Activated CD4-positive, alpha-beta T cell treated with anti-CD3 and anti-CD28 coated beads for 36 hours (primary cell): ENCODE measurements at places on chromosomes 1 and 21. TPM values are rescaled to one million over a fixed set of nuclear protein-coding genes. Genes with fewer than 3 reads are reported as not detected.

Gene INTS11
- 151 TPM for total RNA-seq

Gene VPS45
- 20.6 TPM for total RNA-seq

GRCh38 chr1:115063228-115063901, 25.9 kb downstream of the TSPAN2 start:
- H3K4me1 ChIP-seq: peaks cover 40% of the 10 kb centered on the region
- peak overlapping the region; percentile 23 for H3K4me3 ChIP-seq
- DNase-seq: peak; percentile 54
- H3K27ac ChIP-seq: peak overlapping the region; percentile 75
- H3K27me3 ChIP-seq: no peaks in the 10 kb centered on the region
- H3K36me3 ChIP-seq: no peaks in the 10 kb centered on the region

DNA sequence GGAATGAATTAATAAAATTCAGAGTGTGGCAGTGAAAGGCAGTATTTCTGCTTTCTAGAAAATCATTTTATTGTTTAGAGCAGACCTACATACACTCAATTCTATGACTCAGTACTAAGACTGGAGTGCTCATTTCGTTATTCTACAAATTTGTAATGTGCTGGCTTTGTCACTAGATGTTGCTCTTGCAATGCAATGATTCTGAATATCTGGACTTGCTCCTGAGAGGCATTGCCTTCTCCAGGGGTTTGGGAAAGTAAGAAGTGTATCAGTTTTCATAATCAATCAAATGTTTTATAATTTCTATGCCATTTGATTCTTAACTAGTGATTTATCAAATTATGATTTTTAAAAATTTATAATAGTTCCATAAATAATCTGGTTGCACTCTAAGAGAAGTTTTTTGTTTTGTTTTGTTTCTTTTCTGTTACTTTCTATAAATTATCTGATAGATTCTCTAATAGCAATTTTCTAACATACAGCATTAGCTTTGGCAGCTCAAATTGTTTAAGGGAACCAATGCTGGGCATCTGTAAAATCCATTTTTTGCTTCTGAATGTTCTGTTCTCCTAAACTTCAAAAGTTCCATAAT, 280.5 kb upstream of the SGIP1 start:
- no peak overlapping the region for H3K27ac ChIP-seq
- no peaks in the 10 kb centered on the region for H3K36me3 ChIP-seq
- no peaks in the 10 kb centered on the region for H3K27me3 ChIP-seq
- H3K4me3 ChIP-seq: no peak overlapping the region
- DNase-seq: no peak

- H3K27me3 ChIP-seq: peaks cover 11% of the 10 kb centered on the region
- H3K4me3 ChIP-seq: peak overlapping the region; percentile 65
- H3K4me1 ChIP-seq: peaks cover 11% of the 10 kb centered on the region
Measured at GRCh38 chr1:40861224-40862003, 749 bp downstream of the CITED4 start.

DNA sequence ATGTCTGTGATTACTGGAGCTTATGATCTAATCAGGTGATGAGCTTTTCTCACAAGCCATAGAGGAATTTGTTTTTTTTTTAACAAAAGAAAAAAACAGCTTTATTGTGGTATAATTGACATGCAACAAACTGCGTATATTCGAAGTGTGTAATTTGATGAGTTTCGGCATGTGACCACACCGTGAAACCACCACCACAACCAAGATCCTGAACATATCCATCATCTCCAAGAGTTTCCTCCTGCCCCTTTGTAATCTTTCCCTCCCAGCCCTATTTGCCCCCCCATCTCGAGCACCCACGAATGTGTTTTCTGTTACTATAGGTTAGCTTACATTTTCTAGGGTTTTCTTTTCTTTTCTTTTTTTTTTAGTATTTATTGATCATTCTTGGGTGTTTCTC, 4.7 kb downstream of the PGBD2 start:
- H3K36me3 ChIP-seq: peaks cover 6% of the 10 kb centered on the region
- H3K27me3 ChIP-seq: no peaks in the 10 kb centered on the region
- H3K4me3 ChIP-seq: no peak overlapping the region
- H3K27ac ChIP-seq: no peak overlapping the region
- H3K4me1 ChIP-seq: peaks cover 6% of the 10 kb centered on the region

Gene ADAM30
- total RNA-seq: not detected

DNA sequence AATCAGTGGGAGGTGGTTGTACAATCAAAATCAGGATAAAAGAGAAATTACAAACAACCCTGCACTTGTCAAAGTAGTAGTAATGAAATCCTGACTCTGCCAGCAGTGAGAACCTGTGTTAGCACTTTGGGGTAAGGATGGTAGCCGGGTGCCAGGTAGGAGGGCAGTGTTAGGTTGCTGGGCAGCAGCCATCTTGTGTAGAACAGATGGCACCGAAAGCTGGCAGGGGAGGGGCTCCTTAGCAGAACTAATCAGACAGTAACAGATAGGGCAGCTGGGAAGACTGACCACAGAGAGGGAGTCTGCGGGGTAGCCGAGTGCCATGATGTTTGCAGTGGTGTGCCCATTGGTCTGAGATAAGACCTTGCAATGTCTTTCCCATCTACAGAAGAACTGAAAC, 137.3 kb downstream of the SDCCAG8 start:
- no peak for DNase-seq
- H3K36me3 ChIP-seq: peaks cover 6% of the 10 kb centered on the region
- H3K4me1 ChIP-seq: peaks cover 7% of the 10 kb centered on the region
- no peak overlapping the region for H3K27ac ChIP-seq
- H3K4me3 ChIP-seq: no peak overlapping the region

- no peak overlapping the region for H3K27ac ChIP-seq
- H3K27me3 ChIP-seq: no peaks in the 10 kb centered on the region
- peaks cover 28% of the 10 kb centered on the region for H3K4me1 ChIP-seq
Measured at GRCh38 chr1:28890836-28891235, 23.5 kb upstream of the EPB41 start.
